ENCODE measurements at places on chromosomes 6 and 20. TPM values are rescaled to one million over a fixed set of nuclear protein-coding genes. Genes with fewer than 3 reads are reported as not detected.

The DDO gene
- 1.3 TPM for polyA plus RNA-seq

The BPI gene
- not detected for polyA plus RNA-seq

The HLA-DRA gene
- polyA plus RNA-seq, result not detected

The PRR18 gene
- not detected for polyA plus RNA-seq

The POU3F2 gene
- polyA plus RNA-seq, result 1.0 TPM

The POM121L2 gene
- polyA plus RNA-seq, result not detected

The ANKRD66 gene
- not detected for polyA plus RNA-seq

The DCBLD1 gene
- polyA plus RNA-seq, result 82.2 TPM

The PHACTR1 gene
- 0.12 TPM for polyA plus RNA-seq

The FARS2 gene
- polyA plus RNA-seq, result 16.1 TPM

The PTCRA gene
- polyA plus RNA-seq, result not detected

The TXLNB gene
- polyA plus RNA-seq, result 0.12 TPM

The ATXN1 gene
- 7.9 TPM for polyA plus RNA-seq

DNA sequence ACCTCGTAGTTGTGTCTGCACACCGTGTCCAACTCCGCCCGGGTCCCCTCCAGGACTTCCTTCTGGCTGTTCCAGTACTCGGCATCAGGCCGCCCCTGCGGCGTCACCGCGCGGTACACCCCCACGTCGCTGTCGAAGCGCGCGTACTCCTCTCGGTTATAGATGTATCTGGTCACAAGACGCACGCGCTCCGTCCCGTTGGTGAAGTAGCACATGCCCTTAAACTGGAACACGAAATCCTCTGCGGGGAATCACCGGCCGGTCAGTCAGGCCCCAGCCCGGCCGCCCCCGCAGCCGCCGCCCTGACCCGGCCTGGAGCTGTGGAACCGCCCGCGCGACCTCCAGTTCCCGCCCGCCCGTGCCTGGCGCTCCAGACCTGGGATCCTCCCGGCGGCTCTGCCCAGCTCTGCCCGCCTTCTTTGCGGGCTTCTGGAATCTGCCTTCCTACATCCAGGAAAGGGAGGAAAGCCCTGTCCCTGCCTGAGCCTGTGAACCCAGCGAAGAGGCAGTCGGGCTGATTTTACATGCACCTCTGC is 1.6 kb downstream of the HLA-DQB1 start:
- no peaks in the 10 kb centered on the region for H3K27me3 ChIP-seq
- no peak overlapping the region for H3K4me3 ChIP-seq
- DNase-seq, result no peak
- no peaks in the 10 kb centered on the region for H3K4me1 ChIP-seq
- no peaks in the 10 kb centered on the region for H3K36me3 ChIP-seq

GRCh38 chr20:37295595-37295994 is 6.1 kb downstream of the MANBAL start:
- peaks cover 38% of the 10 kb centered on the region for H3K4me1 ChIP-seq
- H3K27ac ChIP-seq, result peak overlapping the region; percentile 91
- no peak overlapping the region for H3K4me3 ChIP-seq

DNA sequence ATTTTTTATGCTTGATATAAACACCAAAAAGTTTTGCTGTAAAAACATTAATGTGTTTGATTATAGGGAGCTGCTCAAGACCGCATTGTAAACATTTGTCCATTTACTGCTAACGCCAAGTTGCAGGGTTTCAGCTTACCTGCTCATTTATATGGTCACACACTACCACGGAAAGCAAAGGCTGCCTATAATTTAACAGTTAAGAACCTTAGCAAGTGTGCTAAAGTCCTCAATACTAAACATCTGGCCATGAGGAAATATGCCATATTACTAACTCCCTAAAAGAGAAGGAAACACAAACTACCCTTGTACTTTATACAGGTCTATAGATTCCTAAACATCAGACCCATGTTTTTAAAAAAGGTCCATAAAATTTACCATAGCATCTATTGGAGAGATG is 129.5 kb downstream of the ASCC3 start:
- no peak for DNase-seq
- H3K4me1 ChIP-seq, result no peaks in the 10 kb centered on the region
- no peak overlapping the region for H3K27ac ChIP-seq
- peaks cover 47% of the 10 kb centered on the region for H3K36me3 ChIP-seq

- H3K27me3 ChIP-seq, result no peaks in the 10 kb centered on the region
- no peak overlapping the region for H3K4me3 ChIP-seq
- H3K27ac ChIP-seq, result no peak overlapping the region
- DNase-seq, result no peak
- no peaks in the 10 kb centered on the region for H3K4me1 ChIP-seq
- H3K36me3 ChIP-seq, result no peaks in the 10 kb centered on the region
Measured at GRCh38 chr20:43913291-43914025, 1.2 kb upstream of the TOX2 start.

DNA sequence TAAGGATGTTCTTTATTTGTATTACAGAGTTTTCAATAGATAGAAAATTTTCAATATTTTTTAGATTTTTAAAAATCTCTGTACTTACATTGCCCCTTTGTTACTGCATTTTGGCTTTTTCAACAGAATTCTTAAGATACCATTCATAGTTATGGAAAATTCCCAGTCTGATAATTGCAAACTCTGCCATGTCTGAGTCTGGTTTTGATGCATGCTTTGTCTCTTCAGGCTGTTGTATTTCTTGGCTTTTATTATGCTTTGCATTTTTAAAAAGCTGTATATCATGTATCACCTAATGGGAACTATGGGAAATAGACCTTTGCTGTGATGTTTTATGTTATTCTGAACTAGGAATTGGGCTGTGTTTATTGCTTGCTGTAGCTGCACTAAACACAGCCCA is 898.9 kb upstream of the ADGRB3 start:
- no peaks in the 10 kb centered on the region for H3K36me3 ChIP-seq
- no peak overlapping the region for H3K4me3 ChIP-seq

GRCh38 chr6:10800810-10801209 is 37.5 kb downstream of the MAK start:
- H3K27ac ChIP-seq, result no peak overlapping the region
- no peak overlapping the region for H3K4me3 ChIP-seq
- H3K27me3 ChIP-seq, result no peaks in the 10 kb centered on the region
- DNase-seq, result no peak

DNA sequence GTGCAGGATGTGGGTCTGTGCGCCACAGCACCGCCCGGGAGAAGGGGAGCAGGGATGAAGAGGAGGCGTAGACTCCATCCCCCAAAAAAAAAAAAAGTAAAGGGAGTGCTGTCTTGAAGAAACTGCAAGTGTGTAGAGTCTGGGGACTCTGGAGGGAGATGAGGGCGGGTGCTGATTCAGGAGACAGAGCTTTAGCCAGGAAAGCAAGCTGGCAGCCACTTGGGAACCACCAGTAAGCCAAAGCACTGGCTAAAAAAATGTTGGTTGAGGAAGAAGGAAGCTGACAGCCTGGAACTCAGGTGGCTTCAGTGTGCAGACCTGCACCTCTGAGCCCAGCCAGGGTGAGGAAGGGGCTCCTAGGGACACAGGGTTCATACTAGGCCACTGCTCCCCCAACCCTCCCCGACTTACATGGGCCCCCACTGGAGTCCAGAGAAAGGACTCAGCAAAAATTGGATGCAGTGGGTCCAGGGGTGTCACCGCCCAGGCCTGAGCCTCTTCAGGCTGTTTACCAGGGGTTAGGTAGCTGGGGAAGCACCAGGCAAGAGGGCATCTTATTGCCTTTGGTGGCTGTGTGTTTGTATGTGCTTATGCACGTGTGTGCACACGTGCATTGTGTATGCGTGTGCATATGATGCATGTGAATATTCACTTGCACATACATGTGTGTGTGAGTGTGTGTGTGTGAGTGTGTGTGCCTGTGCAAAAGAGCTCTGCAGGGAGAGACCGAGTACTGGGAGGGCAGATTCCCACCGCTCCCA is 153.5 kb upstream of the MLN start:
- no peaks in the 10 kb centered on the region for H3K4me1 ChIP-seq
- H3K36me3 ChIP-seq, result no peaks in the 10 kb centered on the region
- H3K27me3 ChIP-seq, result no peaks in the 10 kb centered on the region
- no peak for DNase-seq
- no peak overlapping the region for H3K4me3 ChIP-seq

GRCh38 chr20:47576516-47577033 is 74.9 kb downstream of the NCOA3 start:
- peak overlapping the region; percentile 95 for H3K27ac ChIP-seq
- H3K27me3 ChIP-seq, result no peaks in the 10 kb centered on the region
- H3K4me1 ChIP-seq, result peaks cover 41% of the 10 kb centered on the region
- peak overlapping the region; percentile 21 for H3K4me3 ChIP-seq

- peaks cover 2% of the 10 kb centered on the region for H3K4me1 ChIP-seq
- H3K4me3 ChIP-seq, result no peak overlapping the region
- H3K36me3 ChIP-seq, result no peaks in the 10 kb centered on the region
- no peak overlapping the region for H3K27ac ChIP-seq
- DNase-seq, result no peak
- no peaks in the 10 kb centered on the region for H3K27me3 ChIP-seq
Measured at GRCh38 chr6:101703311-101703710, 309.8 kb downstream of the GRIK2 start.

DNA sequence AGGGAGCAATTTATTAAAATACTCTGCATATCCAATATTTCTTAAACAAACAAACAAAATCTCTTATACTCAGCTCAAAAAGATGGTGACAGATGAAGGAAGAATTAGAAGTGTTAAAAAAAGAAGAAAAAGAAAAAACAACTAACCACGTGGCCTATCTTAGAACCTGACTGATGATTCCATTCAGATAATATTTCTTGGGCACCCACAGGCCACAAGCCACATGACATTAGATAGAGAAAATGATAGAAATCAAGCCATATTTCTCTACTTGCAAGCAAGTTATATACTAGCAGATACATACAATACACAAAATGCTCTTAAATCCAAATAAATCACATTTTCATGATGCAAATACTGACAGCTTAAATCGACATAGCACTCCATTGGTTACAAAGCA is 14.5 kb upstream of the RAMACL start:
- no peaks in the 10 kb centered on the region for H3K36me3 ChIP-seq
- H3K27me3 ChIP-seq, result no peaks in the 10 kb centered on the region
- no peak overlapping the region for H3K4me3 ChIP-seq
- H3K4me1 ChIP-seq, result peaks cover 39% of the 10 kb centered on the region

DNA sequence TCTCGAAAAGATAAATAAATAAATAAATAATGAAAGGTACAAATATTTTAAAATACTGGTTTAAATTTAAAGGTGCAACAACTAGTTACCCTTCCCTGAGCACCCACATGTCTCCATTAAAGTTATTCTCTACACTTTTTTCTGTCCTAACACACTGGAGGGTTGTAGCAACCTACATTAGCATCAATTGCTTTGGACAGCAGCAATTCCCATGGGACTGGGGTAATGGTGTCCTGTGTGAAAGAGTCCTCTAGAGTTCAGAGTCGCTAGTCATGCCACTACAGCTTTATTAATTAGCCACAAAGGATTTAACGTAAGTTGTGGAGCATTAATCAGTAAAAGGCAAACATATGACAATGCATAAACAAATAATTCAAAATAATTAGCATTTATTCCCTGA is 14.1 kb upstream of the CD24 start:
- H3K27ac ChIP-seq, result no peak overlapping the region
- DNase-seq, result no peak
- H3K4me3 ChIP-seq, result no peak overlapping the region
- no peaks in the 10 kb centered on the region for H3K36me3 ChIP-seq

GRCh38 chr6:12957321-12958051 is 240.9 kb downstream of the PHACTR1 start:
- no peaks in the 10 kb centered on the region for H3K4me1 ChIP-seq
- no peaks in the 10 kb centered on the region for H3K36me3 ChIP-seq
- H3K27ac ChIP-seq, result no peak overlapping the region
- no peaks in the 10 kb centered on the region for H3K27me3 ChIP-seq
- peak; percentile 59 for DNase-seq
- peak overlapping the region; percentile 74 for H3K4me3 ChIP-seq

- no peaks in the 10 kb centered on the region for H3K27me3 ChIP-seq
- H3K4me1 ChIP-seq, result no peaks in the 10 kb centered on the region
- no peak for DNase-seq
- H3K27ac ChIP-seq, result no peak overlapping the region
- no peak overlapping the region for H3K4me3 ChIP-seq
Measured at GRCh38 chr6:158764183-158764849, 54.9 kb downstream of the EZR start.

- DNase-seq, result no peak
- H3K27me3 ChIP-seq, result no peaks in the 10 kb centered on the region
- H3K4me1 ChIP-seq, result no peaks in the 10 kb centered on the region
- no peaks in the 10 kb centered on the region for H3K36me3 ChIP-seq
- H3K27ac ChIP-seq, result no peak overlapping the region
Measured at GRCh38 chr6:169915769-169916550, 164.5 kb downstream of the ERMARD start.

DNA sequence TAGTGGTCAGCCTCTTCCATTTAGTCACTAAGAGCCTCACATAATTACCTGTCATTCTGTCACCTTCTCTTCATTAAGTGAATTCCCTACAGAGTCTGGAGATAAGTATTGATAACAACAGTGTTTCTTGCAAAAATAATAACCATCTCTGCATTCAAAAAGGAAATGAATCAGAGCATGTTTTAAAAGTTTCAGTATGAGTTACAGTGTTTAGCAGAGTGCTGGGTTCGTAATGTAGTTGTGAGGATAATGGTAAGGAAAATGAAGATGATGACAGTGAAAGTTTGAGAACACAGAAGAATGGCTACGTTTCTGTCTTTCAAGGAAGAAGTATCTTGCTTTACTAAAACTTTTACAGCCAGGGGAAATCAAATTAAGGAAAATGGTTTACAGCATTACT is 31.3 kb downstream of the GPRC6A start:
- H3K4me1 ChIP-seq, result no peaks in the 10 kb centered on the region
- DNase-seq, result no peak
- no peak overlapping the region for H3K4me3 ChIP-seq
- H3K36me3 ChIP-seq, result no peaks in the 10 kb centered on the region

GRCh38 chr20:24102749-24103333 is 114.3 kb upstream of the GGTLC1 start:
- H3K27me3 ChIP-seq, result no peaks in the 10 kb centered on the region
- peaks cover 38% of the 10 kb centered on the region for H3K4me1 ChIP-seq
- H3K4me3 ChIP-seq, result no peak overlapping the region
- no peaks in the 10 kb centered on the region for H3K36me3 ChIP-seq

- DNase-seq, result peak; percentile 44
- H3K36me3 ChIP-seq, result no peaks in the 10 kb centered on the region
- H3K4me1 ChIP-seq, result no peaks in the 10 kb centered on the region
- no peak overlapping the region for H3K4me3 ChIP-seq
Measured at GRCh38 chr6:121055572-121056163, 278.6 kb downstream of the TBC1D32 start.

DNA sequence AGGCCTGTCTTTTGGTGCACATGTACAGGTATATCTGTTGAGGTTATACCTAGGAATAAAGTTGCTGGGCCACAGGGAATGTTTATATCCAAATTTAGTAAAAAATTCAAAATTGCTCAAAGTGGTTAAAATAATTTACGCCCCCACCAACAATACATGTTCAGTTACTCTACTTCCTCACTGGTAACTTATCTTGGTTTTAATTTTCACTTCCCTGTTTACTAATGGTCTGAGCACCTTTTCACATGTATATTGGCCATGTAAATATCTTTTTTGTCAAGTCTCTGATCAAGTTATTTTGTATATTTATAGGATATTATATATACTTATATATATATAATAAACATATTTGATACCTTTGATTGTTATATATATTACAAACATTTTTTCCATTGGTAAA is 9.7 kb downstream of the PDE7B start:
- no peaks in the 10 kb centered on the region for H3K4me1 ChIP-seq
- DNase-seq, result no peak
- no peak overlapping the region for H3K27ac ChIP-seq
